ENCODE measurements at places on chromosomes 6 and 20.
A peak's percentile ranks its signal among the peaks of the same experiment; 100 is the strongest.

DNA sequence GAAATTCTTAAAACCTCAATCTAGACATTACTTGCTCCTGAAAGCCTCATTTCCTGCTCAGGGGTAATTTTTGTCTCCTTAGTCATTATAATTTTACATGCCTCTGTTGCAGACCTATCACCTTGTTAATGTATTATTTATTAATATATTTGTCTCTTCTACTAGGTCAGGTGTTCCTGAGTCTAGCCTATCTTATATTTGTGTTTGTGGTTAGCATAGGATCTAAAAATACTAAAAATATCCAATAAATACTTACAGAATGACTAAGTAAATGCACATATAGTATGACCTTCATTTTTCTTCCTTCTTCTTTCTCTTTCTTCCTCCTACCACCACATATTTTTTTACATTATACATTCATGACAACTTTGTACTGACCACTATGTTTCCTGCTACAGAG lies 268.9 kb upstream of the HS3ST5 start:
- H3K36me3 ChIP-seq: no peaks in the 10 kb centered on the region
- H3K27ac ChIP-seq: no peak overlapping the region
- H3K4me3 ChIP-seq: no peak overlapping the region
- H3K27me3 ChIP-seq: no peaks in the 10 kb centered on the region
- no peaks in the 10 kb centered on the region for H3K4me1 ChIP-seq

GRCh38 chr20:1424336-1424735 lies 31.5 kb upstream of the FKBP1A start:
- DNase-seq: no peak
- H3K36me3 ChIP-seq: no peaks in the 10 kb centered on the region
- H3K4me3 ChIP-seq: no peak overlapping the region
- peaks cover 9% of the 10 kb centered on the region for H3K4me1 ChIP-seq
- H3K27ac ChIP-seq: no peak overlapping the region
- peaks cover 5% of the 10 kb centered on the region for H3K27me3 ChIP-seq

- H3K27me3 ChIP-seq: peaks cover 20% of the 10 kb centered on the region
- no peaks in the 10 kb centered on the region for H3K36me3 ChIP-seq
- no peak for DNase-seq
- no peak overlapping the region for H3K27ac ChIP-seq
- no peak overlapping the region for H3K4me3 ChIP-seq
Observed at GRCh38 chr6:137056121-137056880, 11.5 kb upstream of the IL20RA start.

GRCh38 chr6:26202811-26203583 lies 115.8 kb downstream of the HFE start:
- peak overlapping the region; percentile 38 for H3K4me3 ChIP-seq
- H3K27me3 ChIP-seq: no peaks in the 10 kb centered on the region
- no peak for DNase-seq
- H3K27ac ChIP-seq: peak overlapping the region; percentile 70
- peaks cover 15% of the 10 kb centered on the region for H3K4me1 ChIP-seq
- H3K36me3 ChIP-seq: peaks cover 8% of the 10 kb centered on the region

GRCh38 chr20:51497542-51498467 lies 44.7 kb downstream of the NFATC2 start:
- DNase-seq: peak; percentile 86
- peaks cover 66% of the 10 kb centered on the region for H3K36me3 ChIP-seq
- H3K27ac ChIP-seq: peak overlapping the region; percentile 92
- H3K27me3 ChIP-seq: no peaks in the 10 kb centered on the region
- H3K4me3 ChIP-seq: peak overlapping the region; percentile 64
- H3K4me1 ChIP-seq: peaks cover 94% of the 10 kb centered on the region

- DNase-seq: no peak
- H3K27me3 ChIP-seq: peaks cover 53% of the 10 kb centered on the region
- no peaks in the 10 kb centered on the region for H3K36me3 ChIP-seq
- H3K4me1 ChIP-seq: no peaks in the 10 kb centered on the region
Observed at GRCh38 chr20:1896484-1897258, 1.5 kb downstream of the SIRPA start.

DNA sequence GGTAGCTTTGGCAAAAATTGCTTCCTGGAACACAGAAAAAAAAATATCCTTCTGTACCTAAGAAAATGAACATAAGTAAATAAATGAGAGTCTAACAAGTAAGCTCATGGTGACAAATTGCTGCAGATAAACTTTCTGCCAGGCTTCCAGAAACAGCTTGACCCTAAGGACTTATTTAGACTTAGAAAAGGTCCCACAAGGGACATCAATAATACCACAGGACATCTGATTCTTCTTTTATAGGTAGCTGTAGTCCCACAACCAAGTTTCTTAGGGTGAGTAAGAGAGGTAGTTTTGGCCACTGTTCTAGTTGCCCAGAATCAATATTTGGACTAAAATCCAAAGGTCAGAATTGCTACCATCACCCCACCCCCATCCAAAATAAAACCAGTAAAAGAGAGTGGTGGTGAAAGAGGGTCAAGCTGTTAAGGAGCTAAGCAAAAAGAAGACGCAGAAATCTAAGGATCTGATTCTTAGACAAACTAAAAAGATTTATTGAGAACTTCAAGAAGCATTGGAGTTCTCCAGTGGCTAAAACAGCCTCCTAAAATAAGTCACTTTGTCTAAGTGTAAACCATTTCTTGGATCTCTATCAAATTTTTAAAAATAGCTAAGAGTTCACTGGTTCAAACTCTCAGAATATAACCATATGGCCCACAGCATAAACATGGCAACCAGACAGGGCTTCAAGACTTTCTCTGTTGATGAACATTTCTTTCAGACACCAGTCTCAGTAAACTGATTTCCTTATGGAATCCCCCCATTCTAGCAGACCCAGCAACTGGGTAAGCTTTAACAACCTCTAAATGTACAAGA lies 180.6 kb downstream of the PTPRK start:
- no peak overlapping the region for H3K27ac ChIP-seq
- DNase-seq: no peak
- no peaks in the 10 kb centered on the region for H3K36me3 ChIP-seq
- no peaks in the 10 kb centered on the region for H3K4me1 ChIP-seq
- no peaks in the 10 kb centered on the region for H3K27me3 ChIP-seq
- H3K4me3 ChIP-seq: no peak overlapping the region

GRCh38 chr6:5518936-5519491 lies 257.7 kb downstream of the FARS2 start:
- peaks cover 2% of the 10 kb centered on the region for H3K36me3 ChIP-seq
- peaks cover 58% of the 10 kb centered on the region for H3K4me1 ChIP-seq
- no peak overlapping the region for H3K4me3 ChIP-seq
- peak; percentile 16 for DNase-seq

DNA sequence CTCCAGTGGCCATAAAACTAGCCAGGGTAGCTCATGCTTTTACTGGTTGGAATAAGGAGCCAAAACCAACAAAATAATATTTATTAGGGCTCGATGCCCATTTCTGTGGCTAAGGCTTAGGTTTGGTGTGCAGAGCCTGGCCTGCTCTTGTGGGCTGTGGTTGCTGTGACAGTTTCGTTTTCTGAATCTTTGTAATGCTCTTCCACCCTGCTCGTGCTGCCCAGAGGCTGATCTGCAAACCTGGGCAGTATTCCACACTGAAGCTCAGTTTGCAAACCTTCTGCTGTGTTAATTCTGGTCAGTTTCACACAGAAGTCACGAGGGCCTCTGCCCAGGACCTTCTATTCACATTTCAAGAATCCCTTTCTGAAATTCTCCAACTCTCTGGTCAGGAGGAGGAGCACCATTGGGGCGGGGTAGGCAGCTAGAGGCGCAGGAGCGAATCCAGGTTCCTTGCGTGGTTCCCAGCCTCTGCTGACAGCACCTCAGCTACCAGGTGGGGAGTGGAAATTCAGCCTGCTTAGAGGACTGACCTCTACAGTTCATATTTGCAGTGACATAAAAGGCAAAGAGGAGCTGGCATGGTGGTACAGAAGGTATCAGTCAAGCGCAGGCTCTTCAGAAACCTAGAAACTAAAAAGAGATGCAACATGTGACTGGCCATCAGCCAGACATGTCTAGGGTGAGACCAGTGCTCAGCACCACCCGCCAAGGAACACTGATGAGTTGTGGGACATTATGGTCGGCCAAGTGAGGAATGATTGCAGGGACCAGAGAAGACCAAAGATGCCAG lies 14.3 kb upstream of the C20orf144 start:
- no peak for DNase-seq
- H3K36me3 ChIP-seq: peaks cover 9% of the 10 kb centered on the region
- no peak overlapping the region for H3K27ac ChIP-seq
- no peaks in the 10 kb centered on the region for H3K27me3 ChIP-seq
- peaks cover 32% of the 10 kb centered on the region for H3K4me1 ChIP-seq

DNA sequence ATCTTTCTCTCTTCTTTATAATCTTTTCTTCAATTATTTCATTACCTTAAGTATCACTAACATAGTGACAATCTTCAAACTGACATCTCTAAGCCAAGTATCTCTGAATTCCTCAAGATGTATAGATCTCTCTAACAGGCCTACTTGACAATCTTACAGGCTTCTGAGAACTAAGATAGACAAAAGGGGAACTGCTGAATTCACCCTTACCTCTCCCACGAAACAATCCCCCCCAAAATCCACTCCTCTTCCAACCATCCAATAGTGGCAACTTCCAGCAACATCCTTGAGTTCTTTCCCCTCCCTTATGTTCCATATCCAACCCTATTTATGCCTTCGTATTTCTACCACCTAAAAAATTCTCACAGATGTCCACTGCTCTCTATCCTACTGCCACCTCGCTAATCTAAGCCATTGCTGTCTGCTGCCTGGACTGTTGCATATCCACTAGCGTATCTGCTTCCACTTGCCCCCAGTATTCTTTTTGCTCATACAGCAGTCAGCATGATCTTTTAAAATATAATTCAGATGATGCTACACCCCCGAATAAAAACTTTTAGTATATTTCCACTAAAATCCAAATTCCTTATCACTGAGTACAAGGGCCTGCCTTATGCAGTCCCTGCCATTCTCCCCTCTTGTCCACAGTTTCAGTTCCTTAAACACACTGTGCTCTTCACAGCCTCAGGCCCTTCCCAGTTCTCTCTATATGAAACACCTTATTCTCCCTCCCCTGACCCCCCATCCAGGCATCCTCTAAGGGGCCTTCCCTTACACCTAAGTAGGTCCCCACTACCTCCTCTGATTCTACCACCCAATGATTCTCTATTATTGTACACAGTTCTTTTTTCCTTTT lies 8.0 kb downstream of the REPS1 start:
- peaks cover 48% of the 10 kb centered on the region for H3K4me1 ChIP-seq
- no peak overlapping the region for H3K4me3 ChIP-seq
- peaks cover 3% of the 10 kb centered on the region for H3K36me3 ChIP-seq
- no peak overlapping the region for H3K27ac ChIP-seq
- DNase-seq: no peak

DNA sequence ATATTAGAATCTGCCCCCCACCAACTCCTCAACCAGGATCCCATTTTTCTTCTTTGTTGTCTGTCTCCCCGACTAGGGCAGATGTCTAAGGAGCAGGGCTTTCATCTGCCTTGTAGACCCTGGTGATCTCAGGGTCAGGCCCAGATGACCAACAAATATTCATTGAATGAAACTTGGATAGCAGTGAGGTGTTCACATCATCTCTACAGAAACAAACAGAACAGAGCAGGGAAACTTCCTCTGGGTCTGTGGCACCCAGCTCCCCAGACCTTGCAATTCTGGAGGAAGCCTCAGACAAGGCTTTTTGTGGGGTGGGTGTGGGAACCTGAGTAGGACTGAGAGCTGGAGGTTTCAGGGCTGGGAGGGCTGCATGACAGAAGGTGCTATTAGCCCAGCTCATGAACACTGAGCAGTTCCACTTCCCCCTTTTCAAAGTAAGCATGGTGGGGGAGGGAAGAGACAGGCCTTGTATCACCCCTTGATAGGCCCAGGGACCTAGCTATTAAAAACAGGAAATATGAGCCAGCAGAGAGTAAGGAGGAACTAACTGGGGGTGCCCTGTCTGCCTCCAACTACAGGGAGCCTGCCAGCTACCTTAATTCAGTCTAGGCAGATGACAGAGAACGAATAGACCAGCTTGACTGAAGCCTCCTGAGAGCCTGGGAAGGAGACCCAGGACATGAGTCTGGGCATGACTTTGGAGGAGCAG lies 37.3 kb upstream of the TOP1 start:
- H3K27me3 ChIP-seq: no peaks in the 10 kb centered on the region
- H3K27ac ChIP-seq: peak overlapping the region; percentile 85
- H3K36me3 ChIP-seq: no peaks in the 10 kb centered on the region
- peak; percentile 46 for DNase-seq
- peaks cover 28% of the 10 kb centered on the region for H3K4me1 ChIP-seq

- no peak overlapping the region for H3K4me3 ChIP-seq
- no peaks in the 10 kb centered on the region for H3K36me3 ChIP-seq
- no peak overlapping the region for H3K27ac ChIP-seq
Observed at GRCh38 chr6:12473494-12473893, 183.3 kb downstream of the EDN1 start.

DNA sequence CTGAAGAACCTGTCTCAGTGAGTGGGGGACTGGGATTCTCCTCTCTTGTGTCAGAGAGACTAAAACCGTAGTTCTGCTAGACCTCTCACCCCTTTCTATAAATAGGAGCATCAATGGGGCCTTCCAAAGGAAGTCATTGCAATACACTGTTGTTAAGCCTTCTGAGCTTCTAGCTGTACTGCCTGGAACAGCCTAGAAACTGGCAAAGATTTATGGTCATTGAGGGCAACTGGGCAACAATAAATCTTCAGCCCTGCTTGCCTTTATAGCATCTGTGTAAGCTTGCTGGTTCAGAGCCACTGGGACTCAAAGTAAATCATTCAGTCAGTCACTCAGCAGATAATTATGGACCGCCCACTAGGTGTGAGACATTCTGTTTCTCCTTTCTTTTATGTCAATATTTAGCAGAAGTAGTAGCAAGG lies 53.2 kb downstream of the PPP1R14C start:
- H3K4me1 ChIP-seq: no peaks in the 10 kb centered on the region
- DNase-seq: no peak
- no peaks in the 10 kb centered on the region for H3K36me3 ChIP-seq
- peaks cover 10% of the 10 kb centered on the region for H3K27me3 ChIP-seq

DNA sequence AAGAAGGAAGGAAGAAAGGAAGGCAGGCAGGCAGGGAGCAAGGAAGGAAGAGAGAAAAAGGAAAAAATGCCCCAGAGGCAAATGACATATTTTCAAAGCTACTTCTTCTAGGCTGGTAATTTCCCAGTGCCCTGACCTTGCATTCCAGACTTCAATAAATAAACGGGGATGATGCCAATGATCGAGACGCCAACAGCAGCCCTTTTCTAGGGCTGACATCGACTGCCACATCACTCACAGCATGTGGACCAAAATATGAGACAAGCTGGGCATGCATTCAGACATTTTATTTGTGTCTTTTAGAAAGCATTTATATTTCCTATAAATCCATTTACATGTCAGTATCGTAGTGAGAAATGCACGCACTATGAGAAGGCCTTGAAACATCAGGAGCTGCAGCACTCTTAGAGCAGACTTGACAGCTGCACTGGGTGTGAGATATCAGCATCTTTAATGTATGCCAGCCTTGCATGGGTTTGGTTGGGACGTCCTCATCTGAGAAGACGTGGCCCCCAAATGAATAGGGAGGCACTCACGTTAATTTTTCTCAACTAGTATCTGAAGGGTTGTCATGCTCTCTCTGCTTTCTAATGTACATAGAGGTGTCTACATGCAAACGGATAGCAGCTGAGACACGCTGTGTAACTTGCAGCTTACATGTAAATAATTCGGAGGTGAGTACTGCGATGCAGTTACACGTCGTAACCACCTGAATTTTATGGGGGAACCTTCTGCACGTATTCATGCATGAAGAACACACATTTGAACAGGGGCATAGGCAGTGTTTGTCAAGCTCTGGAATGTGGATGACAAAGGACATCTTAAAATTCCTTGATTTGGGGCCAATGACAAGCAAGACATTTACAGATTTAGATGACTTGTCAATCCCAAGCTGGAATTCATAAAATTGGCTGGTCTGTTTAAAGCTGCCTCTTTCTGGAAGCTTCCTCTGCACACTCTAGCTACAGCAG lies 149.1 kb upstream of the AGPAT4 start:
- H3K27ac ChIP-seq: no peak overlapping the region
- H3K27me3 ChIP-seq: no peaks in the 10 kb centered on the region
- no peak overlapping the region for H3K4me3 ChIP-seq
- H3K4me1 ChIP-seq: no peaks in the 10 kb centered on the region

Measured in activated CD8-positive, alpha-beta T cell treated with anti-CD3 and anti-CD28 coated beads for 36 hours (primary cell).